Stimulated activated CD4-positive, alpha-beta T cell treated with anti-CD3 and anti-CD28 coated beads, TNF-alpha, amount 100 ng/mL, for 1 hour (primary cell): ENCODE measurements at places on chromosomes 4 and X.

GRCh38 chr4:3771164-3771809 is 5.1 kb downstream of the ADRA2C start:
- DNase-seq: no peak

- DNase-seq: no peak
Observed at GRCh38 chrX:127596882-127597281, 455.3 kb downstream of the ACTRT1 start.

GRCh38 chr4:144808034-144808433 is 162.1 kb downstream of the HHIP start:
- DNase-seq: no peak

GRCh38 chr4:158966091-158966490 is 136.8 kb upstream of the RAPGEF2 start:
- no peak for DNase-seq

- DNase-seq: no peak
Observed at GRCh38 chr4:45971108-45971507, 152.7 kb downstream of the GABRG1 start.

DNA sequence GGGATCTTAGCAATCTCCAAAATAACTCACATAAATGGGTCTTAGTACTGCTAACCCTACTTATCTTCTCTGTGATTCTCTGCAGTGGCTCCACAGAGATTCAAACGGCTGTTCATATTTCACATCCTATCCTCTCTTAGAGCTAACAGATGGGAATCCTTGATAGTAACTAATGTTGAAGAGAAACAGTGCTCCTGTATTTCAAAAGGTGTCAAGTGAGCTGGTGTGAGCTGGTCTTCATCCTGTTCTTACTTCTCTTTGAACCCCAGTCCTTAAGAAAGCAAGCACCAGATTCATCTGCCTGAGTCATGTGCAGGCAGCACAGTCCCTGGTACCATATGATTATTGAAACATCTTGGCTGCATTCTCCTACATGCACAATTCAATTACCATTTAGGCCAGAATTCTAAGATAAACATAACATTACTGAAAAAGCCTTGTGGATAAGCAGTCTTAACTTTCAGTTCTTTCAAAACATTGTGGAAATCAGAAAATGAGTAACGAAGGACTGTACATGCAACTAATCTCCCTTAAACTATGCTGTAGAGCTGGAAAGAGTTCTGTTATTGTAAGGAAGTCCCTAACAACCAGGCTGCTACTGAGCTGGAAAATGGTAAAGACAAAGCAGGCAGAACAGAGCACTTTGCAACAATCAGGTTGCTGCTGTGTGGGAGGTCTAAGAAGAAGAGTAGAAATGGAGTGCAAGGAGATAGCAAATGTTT is 153.1 kb downstream of the NPNT start:
- no peak for DNase-seq

DNA sequence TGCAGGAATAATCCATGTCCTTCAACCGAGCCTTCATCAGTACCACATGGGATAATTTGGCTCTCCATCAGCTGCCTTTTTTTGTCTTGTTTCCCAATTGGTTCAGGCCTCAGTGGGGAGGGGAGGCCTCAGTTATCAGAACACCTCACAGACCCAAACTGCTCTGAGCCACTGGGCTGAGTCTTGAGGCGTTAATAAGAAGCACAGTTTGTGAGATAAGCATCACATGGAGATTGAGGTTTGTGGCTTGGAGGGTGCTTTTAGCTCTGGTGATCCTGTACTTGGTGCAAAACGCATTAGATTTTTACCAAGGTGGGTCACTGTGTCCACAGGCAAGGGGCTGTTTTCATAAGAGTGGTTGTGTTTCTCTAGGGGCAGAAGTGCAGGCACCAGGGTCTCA is 82.8 kb upstream of the HPF1 start:
- DNase-seq: no peak

DNA sequence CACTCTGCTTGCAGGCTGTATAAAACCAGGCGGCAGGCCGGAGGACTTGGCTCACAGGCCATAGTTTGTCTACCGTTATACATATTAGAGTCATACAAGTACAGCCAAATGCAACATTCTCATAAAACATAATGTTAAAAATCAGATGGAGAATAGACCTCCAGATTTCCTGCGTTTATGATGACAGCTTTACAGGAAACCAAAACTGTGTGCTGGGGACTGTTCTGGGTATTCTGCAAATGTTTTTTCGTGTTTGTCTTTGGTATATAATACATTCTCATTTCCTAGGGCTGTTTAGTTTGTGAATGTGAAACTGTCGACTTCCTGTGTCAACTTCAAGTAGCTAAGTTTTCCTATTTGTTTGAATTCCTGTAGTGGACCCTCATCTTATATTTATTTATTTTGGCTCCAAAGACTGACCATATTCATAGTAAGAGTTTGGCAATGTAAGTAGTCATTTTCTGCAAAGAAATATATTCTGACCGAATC is 79.5 kb upstream of the FAM9C start:
- no peak for DNase-seq

DNA sequence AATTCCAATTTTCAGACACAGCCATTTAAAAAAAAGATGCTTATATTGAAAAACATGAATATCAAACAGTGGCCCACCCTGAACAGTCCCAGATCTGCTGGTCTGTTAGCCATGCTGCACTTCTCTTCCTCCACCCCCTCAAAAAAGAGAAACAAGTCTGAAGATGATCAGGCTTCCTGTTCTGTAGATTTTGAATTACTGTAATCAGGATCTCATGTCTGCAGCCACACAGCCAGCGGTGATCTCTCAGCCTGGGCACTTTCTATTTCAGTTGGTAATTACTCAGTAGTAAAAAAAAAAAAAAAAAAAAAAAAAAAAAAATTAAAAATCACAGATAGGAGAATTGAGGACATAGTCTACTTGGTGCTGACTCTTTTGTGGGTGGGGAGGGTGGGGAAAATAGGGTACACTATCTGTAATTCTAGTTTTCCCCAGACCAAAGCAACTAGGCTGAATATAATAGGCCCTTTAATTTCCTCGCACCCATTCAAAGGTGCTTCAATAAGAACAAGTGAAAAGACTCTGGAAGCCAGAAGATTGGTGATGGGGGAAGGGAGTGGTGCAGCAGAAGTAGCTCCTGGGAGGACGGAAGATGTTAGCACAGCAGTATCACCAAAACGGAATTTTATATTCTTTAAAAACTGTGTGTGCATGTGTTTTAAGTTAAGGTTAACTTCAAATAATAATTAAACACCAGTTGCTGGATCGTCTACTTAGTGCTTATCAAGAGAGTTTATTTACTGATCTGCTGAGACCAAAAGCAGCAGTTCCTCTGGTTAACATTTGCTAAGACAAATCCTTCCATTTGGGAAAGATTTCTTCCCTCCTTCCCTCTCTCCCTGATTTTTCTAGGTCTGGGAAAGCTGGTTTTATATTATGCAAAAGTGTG is 47.0 kb downstream of the SPRY1 start:
- DNase-seq: no peak

DNA sequence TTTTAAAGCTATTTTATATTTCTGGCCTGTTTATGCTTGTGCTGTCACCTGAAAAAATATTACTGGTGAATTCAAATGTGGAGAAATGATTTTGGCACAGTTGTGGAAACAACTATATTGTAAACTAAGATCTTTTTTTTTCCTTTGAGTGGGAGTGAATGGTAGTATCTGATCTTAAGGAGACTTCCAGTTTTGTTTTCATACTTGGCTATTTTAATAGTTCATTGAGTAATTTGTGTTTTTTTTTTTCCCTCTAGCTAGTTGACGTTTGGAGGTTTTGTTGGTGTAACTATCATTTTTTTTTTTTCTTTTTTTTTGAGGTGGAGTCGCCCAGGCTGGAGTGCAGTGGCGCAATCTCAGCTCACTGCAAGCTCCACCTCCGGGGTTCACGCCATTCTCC is 10.5 kb downstream of the STAG2 start:
- no peak for DNase-seq

DNA sequence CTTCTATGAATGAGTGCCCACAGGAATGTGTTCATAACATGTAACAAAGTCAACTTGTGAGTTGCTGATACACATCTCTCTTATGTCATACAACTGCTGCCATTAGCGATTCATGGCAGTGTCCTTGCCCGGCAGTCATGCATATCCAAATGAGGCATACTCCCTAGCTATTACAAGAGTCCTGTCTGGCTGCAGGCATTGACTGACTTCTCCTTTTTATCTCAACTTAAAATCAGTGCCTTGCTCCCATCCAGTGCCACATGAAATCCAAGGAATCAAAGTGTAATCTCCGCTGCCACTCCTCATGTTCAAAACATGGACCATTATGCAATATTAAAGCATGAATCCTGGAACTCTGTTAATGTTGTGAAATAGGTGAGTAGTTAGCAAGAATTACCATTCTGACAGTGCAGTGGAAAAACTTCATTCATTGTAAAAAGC is 348.9 kb upstream of the FTHL17 start:
- no peak for DNase-seq

- DNase-seq: no peak
Observed at GRCh38 chr4:84050015-84050414, 449.1 kb downstream of the NKX6-1 start.

DNA sequence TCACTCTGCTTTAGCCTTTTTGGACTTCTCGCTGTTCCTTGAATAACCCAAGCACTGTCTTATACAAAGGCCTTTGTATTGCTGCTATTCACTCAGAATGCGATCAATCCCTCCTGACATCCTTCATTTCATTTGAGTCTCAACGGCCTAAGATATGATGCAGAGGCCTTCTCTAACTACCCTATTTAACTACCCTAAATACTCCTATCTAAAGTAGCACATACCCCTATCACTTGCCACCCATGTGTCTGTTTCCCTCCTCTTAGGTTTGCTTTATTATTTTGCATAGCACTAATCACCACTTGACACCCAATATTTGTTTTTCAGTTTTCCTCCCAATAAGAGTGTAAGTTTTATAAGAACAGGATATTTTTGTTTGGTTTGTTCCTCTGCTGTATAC is 42.3 kb upstream of the ACSL4 start:
- no peak for DNase-seq

DNA sequence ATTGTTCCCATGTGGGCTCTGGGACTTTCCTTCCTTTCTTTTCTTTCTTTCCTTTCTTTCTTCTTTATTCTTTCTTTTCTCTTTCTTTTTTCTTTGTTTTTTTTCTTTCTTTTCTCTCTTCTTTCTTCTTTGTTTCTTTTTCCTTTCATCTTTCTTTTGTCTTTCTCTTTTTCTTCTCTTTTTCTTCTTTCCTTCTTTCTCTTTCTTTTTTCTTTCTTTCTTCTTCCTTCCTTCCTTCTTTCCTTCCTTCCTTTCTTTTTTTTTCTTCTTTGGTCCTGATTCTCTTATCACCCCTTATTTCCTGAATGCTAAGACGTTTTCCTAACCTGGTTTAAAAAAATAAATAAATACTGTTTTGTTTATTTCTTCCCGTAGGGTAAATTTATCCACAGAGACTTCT is 93.2 kb downstream of the CRLF2 start:
- no peak for DNase-seq

DNA sequence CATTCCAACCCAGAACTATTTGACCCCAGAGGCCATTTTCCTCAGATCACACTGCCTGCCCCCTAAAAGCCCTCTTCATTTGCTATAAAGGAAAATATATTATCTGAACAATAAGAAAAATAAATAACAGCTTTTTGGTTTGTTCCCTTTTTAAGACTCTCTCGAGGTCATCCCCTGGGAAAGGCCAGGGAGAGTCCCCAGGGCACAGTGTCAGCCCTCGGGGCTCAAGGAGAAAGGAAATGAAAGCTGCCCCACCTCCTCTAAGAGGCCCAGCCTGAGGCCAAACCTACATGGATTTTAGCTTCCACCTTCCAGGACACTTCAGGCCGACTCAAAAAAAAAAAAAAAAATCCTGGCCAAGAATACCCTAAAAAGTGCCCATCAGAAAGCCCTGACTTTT is 97.6 kb downstream of the SH3KBP1 start:
- no peak for DNase-seq

DNA sequence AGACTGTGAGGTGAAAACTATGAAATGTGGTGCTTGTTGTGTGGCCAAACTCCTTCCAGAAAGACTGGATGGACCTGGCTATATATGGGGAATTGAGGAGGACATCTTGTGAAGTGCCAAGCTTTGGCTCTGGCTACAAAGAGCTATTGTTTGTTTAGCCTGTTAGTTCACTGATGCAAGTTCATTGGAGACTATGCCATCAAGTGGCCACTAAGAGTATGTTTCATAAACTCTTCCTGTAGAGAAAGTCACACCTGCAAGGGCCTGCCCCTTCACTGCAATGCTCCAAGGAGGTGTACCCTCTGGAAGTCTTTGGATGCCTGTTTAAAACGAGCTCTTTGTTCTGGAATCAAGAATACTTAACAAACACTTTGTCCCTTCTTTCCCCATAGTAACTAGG is 382.0 kb downstream of the GABRG1 start:
- DNase-seq: no peak

DNA sequence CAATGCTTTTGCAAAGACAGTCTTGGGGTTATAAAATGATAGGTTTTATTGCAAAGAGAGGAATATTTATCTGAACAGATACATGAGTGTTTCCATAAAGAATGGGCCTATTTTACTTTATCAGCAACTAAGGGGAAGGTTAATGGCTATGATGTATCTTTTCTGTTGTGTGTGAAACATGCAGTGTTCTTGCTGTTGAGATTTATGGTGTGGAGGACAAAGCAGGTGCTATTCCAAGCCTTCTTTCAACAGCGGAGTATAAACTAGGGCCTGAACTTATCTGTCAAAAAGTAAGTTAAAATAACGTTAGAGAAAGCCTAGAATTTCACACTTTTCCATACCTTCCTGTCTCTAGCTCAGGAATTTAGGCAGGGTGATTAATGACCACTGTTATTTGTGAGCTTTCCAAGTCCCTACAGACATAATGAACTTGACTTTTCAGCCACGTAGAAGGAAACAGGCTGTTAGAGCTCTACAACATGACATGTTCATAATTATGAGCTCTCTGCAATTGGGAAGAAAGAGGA is 411.4 kb downstream of the IL1RAPL1 start:
- no peak for DNase-seq

DNA sequence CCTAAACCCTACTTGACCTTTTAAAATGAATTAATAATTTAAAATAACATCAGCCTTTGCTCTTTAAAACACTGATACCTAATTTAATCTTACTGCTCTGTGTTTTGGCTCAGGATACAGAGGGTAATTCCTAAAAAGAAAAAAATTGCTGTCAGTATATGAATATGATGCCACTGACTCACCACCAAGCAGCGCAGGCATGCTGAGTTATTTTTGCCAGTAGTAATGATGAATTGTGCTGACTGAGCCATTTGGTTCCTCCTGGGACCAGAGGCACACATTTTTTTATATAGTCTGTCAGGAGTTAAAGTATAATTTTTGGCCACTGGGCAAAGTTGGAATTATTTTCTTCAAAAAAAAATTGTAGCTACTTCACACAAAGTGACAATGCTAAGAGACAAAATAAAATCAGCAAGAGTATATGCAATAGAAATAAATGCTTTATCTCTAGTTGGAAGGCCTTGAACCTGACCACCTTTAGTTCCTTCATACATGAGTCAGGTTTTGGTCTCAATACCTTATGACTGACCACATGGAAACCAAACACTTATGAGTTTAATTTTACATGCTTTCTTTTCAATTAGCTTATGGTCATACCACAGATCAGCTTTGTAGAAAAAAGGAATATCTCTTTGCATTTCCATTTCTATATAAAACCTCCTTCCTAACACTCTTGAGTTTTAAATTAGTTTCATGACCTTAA is 115.1 kb downstream of the PPP3CA start:
- DNase-seq: no peak

- DNase-seq: no peak
Observed at GRCh38 chr4:1413687-1414479, 7.6 kb upstream of the NKX1-1 start.
